ENCODE measurements at places on chromosomes 6 and 20.

- DNase-seq: no peak
- no peaks in the 10 kb centered on the region for H3K36me3 ChIP-seq
- H3K4me1 ChIP-seq: peaks cover 4% of the 10 kb centered on the region
Measured at GRCh38 chr6:166644681-166645080, 17.6 kb upstream of the RPS6KA2 start.

DNA sequence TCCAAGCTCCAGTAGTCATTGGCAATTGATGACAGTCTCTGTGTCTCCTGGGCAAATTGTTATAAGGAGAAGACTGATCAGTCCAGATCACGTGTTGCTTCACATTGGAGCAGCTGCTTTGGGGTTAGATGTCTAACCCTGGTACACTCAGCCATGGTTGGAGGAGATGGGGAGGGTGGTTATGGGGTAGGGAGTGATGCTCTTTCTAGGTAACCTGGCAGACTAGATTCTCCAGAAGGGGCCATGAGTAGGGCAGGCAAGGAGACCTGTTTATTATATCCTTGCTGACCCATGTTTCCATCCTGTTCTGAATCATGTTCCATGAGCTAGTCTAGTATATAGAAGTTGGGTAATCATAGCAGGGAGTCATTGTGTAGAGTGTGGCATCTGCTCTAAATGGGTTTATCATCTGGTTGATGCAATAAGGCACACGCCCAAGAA is 50.8 kb upstream of the BACH2 start:
- DNase-seq: no peak
- no peak overlapping the region for H3K27ac ChIP-seq
- H3K4me1 ChIP-seq: peaks cover 9% of the 10 kb centered on the region
- H3K4me3 ChIP-seq: no peak overlapping the region
- no peaks in the 10 kb centered on the region for H3K36me3 ChIP-seq

- no peak overlapping the region for H3K4me3 ChIP-seq
- H3K4me1 ChIP-seq: peaks cover 6% of the 10 kb centered on the region
- no peaks in the 10 kb centered on the region for H3K36me3 ChIP-seq
- no peak for DNase-seq
Measured at GRCh38 chr20:53405139-53405538, 188.5 kb downstream of the ZNF217 start.

- no peak for DNase-seq
- no peaks in the 10 kb centered on the region for H3K27me3 ChIP-seq
- H3K36me3 ChIP-seq: no peaks in the 10 kb centered on the region
- H3K27ac ChIP-seq: no peak overlapping the region
- no peaks in the 10 kb centered on the region for H3K4me1 ChIP-seq
- H3K4me3 ChIP-seq: no peak overlapping the region
Measured at GRCh38 chr6:154891901-154892300, 103.2 kb upstream of the TIAM2 start.

GRCh38 chr6:143159001-143159400 is 98.3 kb downstream of the AIG1 start:
- H3K27me3 ChIP-seq: no peaks in the 10 kb centered on the region
- H3K4me3 ChIP-seq: no peak overlapping the region
- DNase-seq: no peak
- H3K36me3 ChIP-seq: no peaks in the 10 kb centered on the region
- H3K4me1 ChIP-seq: no peaks in the 10 kb centered on the region

GRCh38 chr20:60057123-60057865 is 99.1 kb downstream of the CDH26 start:
- H3K4me1 ChIP-seq: peaks cover 50% of the 10 kb centered on the region
- peak; percentile 74 for DNase-seq
- no peaks in the 10 kb centered on the region for H3K36me3 ChIP-seq
- H3K27me3 ChIP-seq: no peaks in the 10 kb centered on the region
- H3K27ac ChIP-seq: peak overlapping the region; percentile 57
- H3K4me3 ChIP-seq: peak overlapping the region; percentile 55

- H3K27ac ChIP-seq: no peak overlapping the region
- H3K27me3 ChIP-seq: no peaks in the 10 kb centered on the region
- peaks cover 25% of the 10 kb centered on the region for H3K4me1 ChIP-seq
- no peaks in the 10 kb centered on the region for H3K36me3 ChIP-seq
- no peak overlapping the region for H3K4me3 ChIP-seq
Measured at GRCh38 chr6:125793863-125794262, 3.1 kb downstream of the NCOA7 start.

- H3K4me1 ChIP-seq: peaks cover 21% of the 10 kb centered on the region
- peak overlapping the region; percentile 22 for H3K27ac ChIP-seq
- H3K4me3 ChIP-seq: peak overlapping the region; percentile 32
- no peak for DNase-seq
- no peaks in the 10 kb centered on the region for H3K27me3 ChIP-seq
Measured at GRCh38 chr20:25310921-25311728, 63.2 kb downstream of the PYGB start.

DNA sequence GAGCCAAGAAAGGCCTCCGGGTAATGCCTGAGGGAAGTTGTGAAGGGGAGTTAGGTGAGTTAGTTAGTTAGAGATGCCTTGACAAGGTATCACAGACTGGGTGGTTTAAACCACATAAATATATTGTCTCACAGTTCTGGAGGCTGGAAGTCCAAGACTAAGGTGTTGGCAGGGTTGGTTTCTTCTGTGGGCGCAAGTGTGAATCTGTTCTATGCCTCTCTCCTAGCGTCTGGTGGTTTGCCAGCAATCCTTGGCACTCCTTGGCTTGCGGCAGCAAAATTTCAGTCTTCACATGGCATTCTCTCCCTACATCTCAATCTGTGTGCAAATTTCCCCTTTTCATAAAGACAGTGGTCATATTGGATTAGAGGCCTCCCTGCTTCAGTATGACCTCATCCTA is 29.7 kb upstream of the RANBP9 start:
- H3K27ac ChIP-seq: no peak overlapping the region
- no peaks in the 10 kb centered on the region for H3K36me3 ChIP-seq
- no peak for DNase-seq
- H3K4me3 ChIP-seq: no peak overlapping the region
- H3K4me1 ChIP-seq: no peaks in the 10 kb centered on the region
- no peaks in the 10 kb centered on the region for H3K27me3 ChIP-seq

- H3K4me1 ChIP-seq: no peaks in the 10 kb centered on the region
- H3K36me3 ChIP-seq: no peaks in the 10 kb centered on the region
- no peak overlapping the region for H3K4me3 ChIP-seq
- H3K27me3 ChIP-seq: no peaks in the 10 kb centered on the region
- no peak overlapping the region for H3K27ac ChIP-seq
- no peak for DNase-seq
Measured at GRCh38 chr20:39356908-39357307, 394.8 kb downstream of the DHX35 start.

GRCh38 chr20:7459083-7459482 is 481.2 kb downstream of the HAO1 start:
- no peaks in the 10 kb centered on the region for H3K36me3 ChIP-seq
- no peak overlapping the region for H3K4me3 ChIP-seq
- H3K27ac ChIP-seq: no peak overlapping the region
- H3K4me1 ChIP-seq: no peaks in the 10 kb centered on the region
- no peaks in the 10 kb centered on the region for H3K27me3 ChIP-seq

DNA sequence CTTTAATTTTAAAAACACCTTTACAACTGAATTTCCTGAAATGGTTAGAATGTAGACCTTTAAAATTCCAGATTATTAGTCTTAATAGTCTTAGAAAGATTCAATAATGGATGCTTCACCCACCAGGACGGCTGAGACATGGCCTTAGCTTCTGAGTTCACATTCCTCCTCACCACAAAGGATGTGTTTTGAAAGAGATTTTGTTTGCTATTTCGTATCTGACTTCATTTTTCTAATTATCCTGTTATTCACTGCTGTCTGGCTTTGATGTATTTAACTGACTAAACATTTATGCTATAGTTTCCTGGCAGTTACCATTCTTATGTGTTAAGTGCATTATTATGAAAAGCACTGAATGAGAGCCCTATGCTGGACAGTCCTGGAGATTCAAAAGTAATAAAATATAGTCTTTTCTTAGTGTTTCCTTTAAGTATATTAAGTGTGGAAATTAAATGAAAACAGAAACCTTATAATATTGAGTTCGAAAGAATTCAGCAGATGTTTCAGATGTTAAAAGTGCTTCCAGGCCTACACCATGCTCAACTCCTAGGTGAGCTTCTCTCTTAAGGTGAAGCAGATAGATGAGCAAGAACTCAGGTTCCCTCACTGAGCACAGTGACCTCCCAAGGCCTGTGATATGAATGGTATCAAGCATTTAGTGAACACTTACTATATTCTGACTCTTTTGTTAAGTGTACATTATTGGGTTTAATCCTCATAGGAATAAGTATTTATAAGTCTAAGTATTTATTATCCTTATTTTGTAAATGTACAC is 40.3 kb downstream of the MAP3K4 start:
- H3K4me3 ChIP-seq: no peak overlapping the region
- no peaks in the 10 kb centered on the region for H3K27me3 ChIP-seq

DNA sequence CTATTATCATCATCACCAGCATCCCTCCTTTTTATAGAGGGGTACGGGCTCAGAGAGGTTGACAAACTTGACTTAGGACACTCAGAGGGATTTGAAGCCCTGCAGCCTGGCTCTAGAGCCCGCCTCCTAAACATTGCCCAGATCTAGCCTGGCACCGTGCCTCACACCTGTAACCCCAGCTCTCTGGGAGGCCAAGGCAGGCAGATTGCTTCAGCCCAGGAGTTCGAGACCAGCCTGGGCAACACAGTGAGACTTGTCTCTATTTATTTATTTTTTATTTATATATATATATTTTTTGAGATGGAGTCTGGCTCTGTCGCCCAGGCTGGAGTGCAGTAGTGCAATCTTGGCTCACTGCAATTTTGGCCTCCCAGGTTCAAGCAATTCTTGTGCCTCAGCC is 6.3 kb upstream of the CSE1L start:
- peaks cover 25% of the 10 kb centered on the region for H3K4me1 ChIP-seq
- no peaks in the 10 kb centered on the region for H3K27me3 ChIP-seq
- no peak overlapping the region for H3K4me3 ChIP-seq
- no peak for DNase-seq
- peaks cover 8% of the 10 kb centered on the region for H3K36me3 ChIP-seq

DNA sequence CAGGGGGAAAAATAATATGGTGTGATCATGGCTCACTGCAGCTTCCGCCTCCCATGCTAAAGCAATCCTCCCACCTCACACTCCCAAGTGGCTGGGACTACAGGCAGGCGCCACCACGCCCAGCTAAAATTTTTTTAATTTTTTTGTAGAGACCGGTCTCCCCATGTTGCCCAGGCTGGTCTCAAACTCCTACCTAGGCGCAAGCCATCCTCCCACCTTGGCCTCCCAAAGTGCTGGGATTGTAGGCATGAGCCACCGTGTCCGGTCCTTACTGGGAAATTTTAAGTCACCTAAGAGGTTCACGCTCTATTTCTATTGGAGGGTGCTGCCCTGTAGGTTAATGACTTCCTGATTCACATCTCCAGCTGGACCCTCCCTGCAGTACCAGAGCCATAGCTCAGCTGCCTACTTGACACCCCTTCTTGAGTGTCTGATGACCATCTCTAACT is 626 bp upstream of the CDK5RAP1 start:
- DNase-seq: no peak
- no peaks in the 10 kb centered on the region for H3K27me3 ChIP-seq
- H3K36me3 ChIP-seq: peaks cover under 1% of the 10 kb centered on the region

DNA sequence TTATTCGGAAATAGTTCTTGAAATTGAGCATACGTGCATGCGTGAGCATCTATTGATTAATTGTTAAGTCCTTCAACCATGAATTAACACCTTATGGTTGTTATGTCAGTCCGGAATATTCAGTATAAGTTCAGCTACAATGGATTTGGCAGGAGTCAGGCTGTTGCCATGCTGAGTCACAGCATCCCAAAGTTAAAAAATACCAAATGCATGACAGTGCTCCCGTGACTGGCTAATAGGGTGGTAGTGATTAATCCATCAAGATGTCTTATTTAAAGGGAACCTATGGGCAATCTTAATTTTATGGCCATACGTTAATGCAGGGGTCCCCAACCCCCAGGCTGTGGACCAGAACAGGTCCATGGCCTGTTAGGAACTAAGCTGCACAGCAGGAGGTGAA is 10.5 kb downstream of the RAE1 start:
- no peak for DNase-seq
- no peaks in the 10 kb centered on the region for H3K4me1 ChIP-seq
- H3K36me3 ChIP-seq: peaks cover 46% of the 10 kb centered on the region

DNA sequence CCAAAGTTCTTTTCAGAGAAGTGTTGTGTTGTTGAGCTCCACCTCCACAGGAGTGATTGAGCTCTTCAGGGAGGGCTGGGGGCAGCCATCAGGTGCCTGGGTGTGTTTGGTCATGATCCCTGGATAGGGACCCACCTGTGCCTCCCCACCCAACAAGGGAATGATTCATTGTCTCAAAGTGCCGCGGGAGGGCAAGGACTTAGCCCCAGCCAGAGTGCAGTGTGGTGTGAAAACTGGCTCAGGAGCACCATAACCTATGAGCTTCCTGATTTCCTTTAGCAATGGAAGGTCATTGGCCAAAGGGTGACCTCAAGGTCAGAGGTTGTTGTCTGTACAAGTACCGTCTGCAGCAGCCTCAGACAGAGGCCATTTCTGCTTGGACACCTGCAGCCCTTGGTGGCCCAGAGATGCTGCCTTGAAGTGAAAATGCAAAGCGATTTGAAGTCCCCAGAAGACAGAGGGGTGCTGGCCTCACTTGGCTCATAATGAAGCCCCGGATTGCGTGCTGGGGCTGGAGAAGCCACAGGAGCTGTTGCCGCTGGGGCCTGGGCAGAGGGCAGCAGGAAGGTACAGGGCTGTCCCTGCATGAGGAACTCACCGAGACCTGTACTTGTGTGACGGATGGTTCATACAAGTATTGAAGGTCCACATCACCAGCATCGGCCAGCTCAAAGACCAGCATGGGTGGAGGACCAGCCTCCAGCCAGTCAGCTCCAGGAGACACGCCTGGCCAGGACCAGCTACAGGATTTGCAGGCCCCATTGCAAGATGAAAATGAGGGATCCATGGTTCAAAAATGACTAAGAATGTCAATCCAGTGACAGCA is 100.6 kb upstream of the DUSP22 start:
- H3K4me1 ChIP-seq: peaks cover 37% of the 10 kb centered on the region
- no peak overlapping the region for H3K27ac ChIP-seq
- H3K4me3 ChIP-seq: no peak overlapping the region
- no peaks in the 10 kb centered on the region for H3K27me3 ChIP-seq
- no peak for DNase-seq

- no peak overlapping the region for H3K4me3 ChIP-seq
- no peaks in the 10 kb centered on the region for H3K27me3 ChIP-seq
- H3K4me1 ChIP-seq: no peaks in the 10 kb centered on the region
- no peaks in the 10 kb centered on the region for H3K36me3 ChIP-seq
Measured at GRCh38 chr6:55023230-55023629, 151.1 kb upstream of the HCRTR2 start.

GRCh38 chr6:92150553-92150952 is 1268.8 kb downstream of the EPHA7 start:
- no peak for DNase-seq
- H3K27me3 ChIP-seq: no peaks in the 10 kb centered on the region
- H3K27ac ChIP-seq: no peak overlapping the region
- no peak overlapping the region for H3K4me3 ChIP-seq
- no peaks in the 10 kb centered on the region for H3K4me1 ChIP-seq

DNA sequence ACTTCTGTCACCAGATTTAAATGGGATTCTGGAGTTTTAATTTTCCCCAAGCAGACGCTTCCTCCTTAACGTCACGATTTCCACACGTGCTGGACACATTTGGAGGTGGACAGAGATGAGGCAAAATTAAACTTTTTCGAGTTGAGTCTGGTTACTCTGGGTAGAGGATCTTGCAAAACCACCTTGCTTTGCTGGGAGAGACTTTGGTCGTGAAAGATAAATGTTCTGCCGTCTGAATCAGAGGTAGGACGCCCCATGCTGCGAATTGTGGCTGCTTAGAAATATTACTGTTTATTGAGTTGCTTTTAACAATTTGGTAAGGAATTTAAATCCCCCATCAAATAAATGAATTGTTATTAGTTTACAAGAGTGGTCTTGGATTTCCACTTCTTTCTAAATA is 46.8 kb downstream of the CTCFL start:
- H3K4me3 ChIP-seq: no peak overlapping the region
- no peaks in the 10 kb centered on the region for H3K27me3 ChIP-seq
- no peak overlapping the region for H3K27ac ChIP-seq
- peaks cover 52% of the 10 kb centered on the region for H3K4me1 ChIP-seq
- no peaks in the 10 kb centered on the region for H3K36me3 ChIP-seq
